IPS DF 6.9 (cell line): ENCODE measurements at places on chromosomes 3 and 15.

- no peak for DNase-seq
Observed at GRCh38 chr15:88144921-88145653, 111.5 kb downstream of the NTRK3 start.

DNA sequence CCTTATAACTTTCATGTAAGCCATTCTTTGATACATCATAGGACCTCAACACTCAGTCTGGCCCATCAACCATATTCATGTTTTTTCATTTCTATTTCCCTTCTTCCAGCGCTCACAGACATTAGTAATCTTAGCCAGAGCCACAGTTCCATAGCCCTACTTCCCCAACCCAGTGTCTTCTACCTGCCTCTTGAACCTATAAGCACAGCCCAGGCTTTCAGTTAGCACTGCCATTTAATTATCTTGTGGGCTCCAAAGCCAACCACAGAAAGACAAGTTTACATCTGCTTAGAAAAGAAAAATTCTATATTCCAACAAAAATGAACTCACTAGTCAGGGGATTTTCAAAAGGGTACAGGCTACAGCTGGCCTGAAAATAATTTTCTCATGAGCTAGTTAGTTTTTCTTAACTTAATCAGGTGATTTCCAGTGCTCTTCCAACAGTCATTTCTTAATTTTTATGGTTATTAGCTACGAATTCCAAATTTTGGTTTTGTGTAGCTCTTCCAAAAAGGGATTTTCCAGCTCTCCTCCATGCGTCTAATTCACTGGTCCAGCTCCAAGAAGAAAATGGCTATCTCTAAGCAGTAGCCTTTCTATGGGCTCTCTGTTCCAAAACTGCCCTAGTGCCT is 13.7 kb downstream of the CD200 start:
- DNase-seq = no peak

GRCh38 chr3:48433472-48434118 is 3.7 kb upstream of the PLXNB1 start:
- DNase-seq = no peak

- DNase-seq = no peak
Observed at GRCh38 chr15:43144512-43144911, 11.1 kb downstream of the TMEM62 start.

- DNase-seq = no peak
Observed at GRCh38 chr3:156776031-156776430, 50.1 kb upstream of the LEKR1 start.

- peak; percentile 22 for DNase-seq
Observed at GRCh38 chr15:77186594-77187011, 115.7 kb upstream of the TSPAN3 start.

DNA sequence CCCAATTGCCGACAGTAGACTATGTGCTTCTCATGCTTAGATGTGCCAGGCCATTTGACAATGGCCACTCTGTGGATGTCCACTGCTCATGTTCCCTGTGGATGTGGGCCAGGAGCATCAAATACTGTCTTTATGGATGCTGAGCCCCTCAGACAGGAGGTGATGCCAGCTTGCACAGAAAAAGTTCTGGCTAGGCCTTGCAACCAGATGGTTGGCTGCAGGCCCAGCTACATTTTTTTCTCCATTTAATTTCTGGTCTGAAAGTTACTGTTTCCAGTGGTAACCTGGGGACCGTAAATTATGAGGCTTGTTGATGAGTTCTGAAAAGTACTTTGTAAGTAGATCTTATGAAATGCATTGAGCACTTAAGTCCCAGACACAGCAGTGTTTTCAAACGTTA is 228.5 kb downstream of the CHL1 start:
- no peak for DNase-seq

DNA sequence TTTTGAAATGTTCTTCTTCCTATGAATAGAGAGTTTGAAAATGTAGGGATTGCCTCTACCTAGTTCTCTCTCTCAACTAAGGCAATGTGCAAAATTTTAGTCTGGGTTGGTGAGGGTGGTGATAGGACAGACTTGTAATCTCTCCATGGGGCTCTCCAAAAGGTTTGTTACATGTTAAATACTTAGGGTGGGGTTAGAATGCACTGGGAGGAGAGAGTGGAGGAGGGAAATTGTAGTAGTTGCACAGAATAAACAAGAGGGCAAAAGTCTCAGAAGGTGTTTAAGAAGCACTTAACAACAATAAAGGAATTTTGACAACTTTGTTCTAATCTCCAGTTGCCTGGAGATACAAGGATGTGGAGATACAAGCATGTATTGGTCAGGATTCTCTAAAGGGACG is 230.4 kb downstream of the NECTIN3 start:
- DNase-seq = no peak

DNA sequence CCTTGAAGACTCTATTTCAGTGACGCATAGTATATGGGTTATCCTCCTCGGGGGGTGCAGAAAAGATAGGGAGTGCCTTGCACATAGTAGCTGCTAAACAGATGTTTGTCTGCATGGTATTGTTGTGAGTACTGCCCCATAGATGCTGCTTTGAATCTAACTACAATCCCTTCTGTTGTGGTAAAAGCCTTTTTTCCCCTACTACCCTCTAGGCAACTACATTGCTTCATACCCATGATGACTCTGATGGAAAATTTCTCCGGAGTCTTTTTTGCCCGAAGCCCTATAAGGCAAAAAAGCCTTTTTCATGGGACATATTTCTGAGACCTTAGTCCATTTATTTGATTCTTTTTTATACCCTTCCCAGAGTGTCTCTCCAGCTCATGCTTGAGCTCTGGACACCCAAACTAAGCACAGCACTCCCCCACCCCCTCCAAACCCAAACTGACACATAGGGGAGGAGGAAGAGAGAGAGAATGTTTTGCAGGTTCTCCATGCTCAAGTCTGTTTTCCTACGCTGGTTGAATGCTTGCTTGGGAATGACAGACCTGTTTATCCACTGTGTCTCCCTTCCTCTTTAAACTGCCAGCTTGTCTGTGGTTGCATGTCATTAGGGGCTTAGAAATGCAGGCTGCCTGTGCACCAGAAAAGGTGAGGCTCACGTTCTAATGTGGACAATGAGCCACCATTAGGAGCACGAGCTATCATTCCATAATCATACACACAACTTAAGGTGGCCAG is 52.9 kb downstream of the LRTM1 start:
- DNase-seq = no peak

DNA sequence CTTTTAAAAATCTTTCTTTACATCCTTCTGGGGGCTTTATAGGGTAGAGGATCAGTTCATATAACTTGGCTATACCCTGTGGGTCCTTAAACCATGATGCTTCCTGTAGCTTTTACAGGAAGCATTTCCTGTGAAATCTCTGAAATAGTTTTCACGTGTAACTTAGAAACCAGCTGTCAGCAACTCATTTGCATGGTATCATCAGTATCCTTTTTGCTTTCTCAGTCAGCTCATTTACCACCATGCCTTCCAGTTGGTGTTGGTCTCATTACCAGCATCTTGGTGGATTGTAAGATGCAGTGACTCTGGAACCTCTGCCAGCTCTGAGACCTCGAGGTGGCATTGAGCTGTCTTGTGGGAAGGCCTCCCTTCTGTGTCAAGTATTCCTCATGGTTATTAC is 96.7 kb upstream of the MYZAP start:
- DNase-seq = no peak

DNA sequence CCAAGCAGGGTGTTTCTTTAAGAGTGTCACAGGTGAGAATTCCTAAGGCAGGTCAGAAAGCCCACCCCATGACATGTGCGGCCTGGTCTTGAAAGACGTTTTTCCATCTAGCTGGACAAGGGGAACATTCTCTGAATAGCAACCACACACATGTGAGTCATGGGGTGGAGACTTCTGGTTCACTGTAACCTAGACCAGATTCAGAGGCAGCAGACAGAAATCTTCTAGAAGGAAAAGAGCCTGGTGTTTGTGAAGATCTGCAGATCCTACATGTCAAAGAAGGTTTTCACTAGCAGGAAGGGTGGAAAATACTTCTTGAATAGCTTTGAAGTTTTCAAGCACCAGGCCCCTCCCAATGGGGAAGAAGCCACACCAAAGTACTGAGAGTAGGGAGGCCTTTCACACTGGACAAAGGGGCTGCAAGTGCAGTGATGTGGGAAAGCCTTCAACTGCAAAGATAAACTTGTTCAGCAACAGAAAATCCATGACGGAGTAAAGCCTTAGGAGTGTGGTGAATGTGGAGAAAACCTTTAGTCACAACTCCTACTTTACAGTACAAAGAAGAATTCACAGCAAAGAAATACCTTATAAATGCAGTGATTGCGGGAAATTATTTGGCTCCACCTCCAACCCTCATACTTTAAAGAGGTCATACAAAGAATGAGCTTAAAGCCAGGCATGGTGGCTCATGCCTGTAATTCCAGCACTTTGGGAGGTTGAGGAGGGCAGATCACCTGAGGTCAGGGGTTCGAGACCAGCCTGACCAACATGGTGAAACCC is 17.6 kb downstream of the ADAM10 start:
- DNase-seq = no peak

DNA sequence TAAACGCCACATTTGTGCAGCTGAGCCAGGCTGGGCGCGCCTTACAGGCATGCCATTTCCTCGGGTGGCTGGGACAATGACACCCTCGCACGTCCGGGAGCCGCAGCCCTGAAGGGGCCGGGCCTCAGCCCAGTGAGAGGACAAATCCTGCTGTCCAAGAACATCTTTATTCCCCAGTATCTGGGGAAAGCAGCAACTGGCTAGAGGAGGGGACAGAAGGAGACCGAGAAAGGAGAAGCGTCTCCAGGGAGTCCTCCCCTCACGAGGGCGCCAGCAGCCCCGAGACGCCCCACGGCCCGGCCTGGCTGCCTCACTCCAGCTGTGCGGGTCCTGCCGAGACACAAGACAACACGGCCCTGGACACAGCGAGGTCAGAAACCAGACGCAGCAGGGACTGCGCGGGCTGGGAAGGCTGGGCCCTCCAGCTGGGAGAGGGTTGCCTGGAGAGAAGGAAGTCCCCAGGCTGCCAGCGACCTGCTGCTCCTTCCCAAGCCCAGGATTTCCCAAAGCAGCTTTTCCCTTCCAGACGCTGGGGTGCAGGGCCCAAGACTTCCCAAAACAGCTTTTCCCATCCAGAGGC is 130.2 kb downstream of the CHSY1 start:
- DNase-seq = no peak

- no peak for DNase-seq
Observed at GRCh38 chr3:153397794-153398193, 235.8 kb downstream of the RAP2B start.

GRCh38 chr15:99502661-99503060 is 63.1 kb upstream of the MEF2A start:
- no peak for DNase-seq

DNA sequence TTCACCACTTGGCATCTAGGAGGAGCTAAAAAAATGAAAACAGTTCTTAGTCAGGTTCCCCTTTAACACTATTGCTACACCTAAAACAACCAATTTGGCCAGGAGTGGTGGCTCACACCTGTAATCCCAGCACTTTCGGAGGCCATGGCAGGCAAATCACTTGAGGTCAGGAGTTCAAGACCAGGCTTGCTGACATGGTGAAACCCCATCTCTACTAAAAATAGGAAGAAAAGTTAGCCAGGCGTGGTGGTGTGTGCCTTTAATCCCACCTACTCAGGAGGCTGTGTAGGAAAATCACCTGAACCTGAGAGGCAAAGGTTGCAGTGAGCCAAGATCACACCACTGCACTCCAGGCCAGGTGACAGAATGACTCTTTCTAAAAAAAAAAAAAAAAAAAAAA is 124.1 kb downstream of the DGKG start:
- no peak for DNase-seq

DNA sequence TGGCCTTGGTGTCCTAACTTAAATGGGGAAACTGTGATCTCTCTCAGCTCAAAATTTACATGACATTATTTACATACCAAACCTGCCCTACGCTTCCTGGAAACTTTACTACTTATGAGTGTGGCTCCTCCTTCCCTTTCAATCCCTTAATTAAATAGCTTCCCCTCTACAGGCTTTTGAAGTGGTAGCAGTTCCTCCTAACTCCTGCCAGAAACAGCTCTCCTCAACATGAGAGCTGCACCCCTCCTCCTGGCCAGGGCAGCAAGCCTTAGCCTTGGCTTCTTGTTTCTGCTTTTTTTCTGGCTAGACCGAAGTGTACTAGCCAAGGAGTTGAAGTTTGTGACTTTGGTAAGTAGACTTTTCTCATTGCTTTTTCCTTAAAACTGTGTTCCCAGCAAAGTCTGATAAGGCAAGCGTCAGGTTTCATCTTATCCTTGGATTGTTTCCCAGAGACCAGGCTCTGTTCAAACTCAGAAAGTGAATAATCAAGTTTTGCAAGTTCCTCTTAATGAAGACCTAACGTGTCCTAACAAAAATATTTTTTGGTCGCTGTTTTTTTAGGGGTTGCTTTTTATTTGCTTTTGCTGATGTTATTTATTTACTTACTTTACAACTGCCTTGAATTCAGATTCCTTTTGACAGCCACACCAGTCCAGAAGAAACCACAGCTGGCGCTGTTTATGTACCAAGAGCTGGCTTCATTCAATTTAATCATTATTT is at the start of gene ACP3:
TSS of gene ACP3 (plus strand) at position 179 of the 720 bp plus-strand sequence. CDS start at position 229, 50 bp downstream.
- DNase-seq = peak; percentile 27

GRCh38 chr3:56825567-56826438 is 24.1 kb upstream of the ARHGEF3 start:
- no peak for DNase-seq

GRCh38 chr3:127655641-127656040 is 17.1 kb upstream of the ABTB1 start:
- no peak for DNase-seq

GRCh38 chr3:4655145-4656045 is 162.2 kb downstream of the ITPR1 start:
- DNase-seq = no peak

DNA sequence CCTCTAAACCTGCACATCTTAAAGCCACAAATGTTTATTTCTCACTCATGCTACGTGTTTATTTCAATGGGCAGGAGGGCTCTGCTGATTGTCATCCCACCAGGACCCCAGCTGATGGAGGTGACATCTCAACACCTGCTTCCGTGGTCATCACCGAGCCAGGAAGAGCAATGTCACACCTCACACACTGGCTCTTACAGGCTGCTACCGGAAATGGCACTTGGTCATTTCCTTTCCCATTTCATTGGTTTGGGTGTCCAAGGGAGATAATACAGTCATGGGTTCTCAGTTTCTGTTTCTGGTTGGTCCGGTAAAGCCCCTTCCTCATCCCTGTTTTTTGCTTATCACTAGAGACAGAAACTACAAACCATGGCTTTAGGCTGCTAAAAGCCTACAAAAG is 41.9 kb downstream of the ABHD2 start:
- DNase-seq = no peak

- DNase-seq = no peak
Observed at GRCh38 chr3:195183071-195183776, 87.7 kb downstream of the XXYLT1 start.

GRCh38 chr3:46112984-46113383 is 85.7 kb upstream of the XCR1 start:
- DNase-seq = no peak
